Activated CD4-positive, alpha-beta T cell treated with anti-CD3 and anti-CD28 coated beads, Interleukin-2, Interleukin-4, amounts not matched to agents 100 ng/mL and 50 ng/mL, durations not matched to agents 16 hours and 8 hours (primary cell): ENCODE measurements at places on chromosomes 3 and 15.
A peak's percentile ranks its signal among the peaks of the same experiment; 100 is the strongest.

DNA sequence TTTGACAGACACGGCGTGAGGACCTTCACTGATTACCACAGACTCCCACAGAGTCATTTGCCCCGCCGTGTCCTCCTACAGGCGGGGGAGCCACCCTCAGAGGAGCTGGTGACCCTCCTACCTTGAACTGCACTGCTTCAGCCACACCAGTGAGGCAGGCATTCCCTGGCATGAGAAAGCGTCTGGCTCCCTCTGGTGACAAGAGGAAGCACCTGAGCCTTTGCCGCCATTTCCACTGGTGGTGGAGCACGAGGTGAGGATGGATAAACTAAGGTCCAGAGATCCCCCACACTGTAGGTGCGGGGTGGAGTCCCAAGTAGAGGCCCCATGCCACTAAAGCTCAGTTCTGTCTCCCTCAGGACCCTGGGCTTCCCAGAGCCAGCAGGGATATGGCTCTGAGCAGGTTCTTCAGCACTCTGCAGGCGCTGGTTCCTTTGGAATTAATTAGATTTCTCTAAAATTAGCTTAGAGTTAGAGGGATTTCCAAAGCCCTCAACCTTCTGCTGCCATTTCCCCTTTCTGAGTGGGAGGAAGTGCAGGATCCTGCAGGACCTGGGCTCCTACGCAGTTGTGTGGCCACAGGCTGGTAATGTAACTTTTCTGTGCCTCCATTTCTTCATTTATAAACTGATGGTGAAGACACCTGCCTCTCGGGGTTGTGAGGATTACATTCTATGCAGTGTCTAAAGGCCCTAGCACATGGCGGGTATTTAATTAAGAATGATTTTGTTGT, 224.0 kb downstream of the SLCO3A1 start:
- peak; percentile 66 for DNase-seq

DNA sequence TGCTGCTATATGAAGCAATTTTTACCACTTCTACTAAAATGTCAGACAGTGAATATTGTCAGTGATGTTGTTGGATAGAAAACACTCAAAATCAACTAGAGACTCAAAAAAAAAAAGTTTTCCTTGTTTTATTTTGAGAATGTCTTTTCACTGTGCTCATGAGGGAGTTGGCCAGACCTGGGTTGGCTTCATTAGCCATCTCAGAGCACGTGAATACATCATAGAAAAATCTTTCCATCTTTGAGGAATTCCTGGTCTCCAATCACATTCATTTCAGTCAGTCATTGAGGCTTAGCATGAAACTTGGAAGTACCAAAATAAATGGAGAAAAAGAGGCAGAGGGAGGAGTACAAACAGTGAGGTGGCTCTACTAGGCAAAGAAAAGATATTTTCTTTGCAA, 57.6 kb upstream of the CMSS1 start:
- DNase-seq: no peak

DNA sequence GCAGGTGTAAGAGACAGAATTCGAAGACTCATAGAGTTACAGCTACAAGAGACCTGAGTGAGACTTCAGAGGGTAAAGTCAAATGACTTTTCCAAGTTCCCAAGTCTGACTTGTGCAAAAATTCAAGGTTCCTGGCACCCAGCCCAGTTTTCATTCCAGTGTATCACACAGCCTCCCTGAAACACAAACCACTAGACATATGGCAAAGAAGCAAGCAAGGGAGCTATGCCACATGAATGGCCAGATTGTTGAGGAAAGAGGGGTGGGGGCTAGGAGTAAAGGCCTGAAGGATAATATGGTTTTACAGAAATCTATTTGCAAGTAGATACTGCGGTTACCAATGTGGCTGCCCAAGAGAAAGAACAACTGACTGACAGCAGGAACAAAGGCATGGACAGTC, 301.2 kb downstream of the MECOM start:
- DNase-seq: no peak

DNA sequence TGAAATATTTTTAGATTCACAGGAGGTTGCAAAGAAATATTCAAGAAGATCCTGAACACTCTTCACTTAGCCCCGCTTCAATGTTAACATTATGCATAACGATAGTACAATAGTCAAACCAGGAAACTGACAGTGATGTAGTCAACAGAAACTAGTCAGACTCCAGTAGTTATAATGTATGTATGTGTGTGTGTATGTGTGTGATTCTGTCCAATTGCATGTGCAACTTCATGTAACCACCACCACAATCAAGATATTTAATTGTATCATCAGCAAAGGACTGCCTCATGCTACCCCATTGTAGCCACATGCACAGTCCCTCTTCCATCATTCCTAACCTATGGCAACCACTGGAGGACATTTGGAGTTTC, 77.9 kb downstream of the APBA2 start:
- DNase-seq: peak; percentile 41

DNA sequence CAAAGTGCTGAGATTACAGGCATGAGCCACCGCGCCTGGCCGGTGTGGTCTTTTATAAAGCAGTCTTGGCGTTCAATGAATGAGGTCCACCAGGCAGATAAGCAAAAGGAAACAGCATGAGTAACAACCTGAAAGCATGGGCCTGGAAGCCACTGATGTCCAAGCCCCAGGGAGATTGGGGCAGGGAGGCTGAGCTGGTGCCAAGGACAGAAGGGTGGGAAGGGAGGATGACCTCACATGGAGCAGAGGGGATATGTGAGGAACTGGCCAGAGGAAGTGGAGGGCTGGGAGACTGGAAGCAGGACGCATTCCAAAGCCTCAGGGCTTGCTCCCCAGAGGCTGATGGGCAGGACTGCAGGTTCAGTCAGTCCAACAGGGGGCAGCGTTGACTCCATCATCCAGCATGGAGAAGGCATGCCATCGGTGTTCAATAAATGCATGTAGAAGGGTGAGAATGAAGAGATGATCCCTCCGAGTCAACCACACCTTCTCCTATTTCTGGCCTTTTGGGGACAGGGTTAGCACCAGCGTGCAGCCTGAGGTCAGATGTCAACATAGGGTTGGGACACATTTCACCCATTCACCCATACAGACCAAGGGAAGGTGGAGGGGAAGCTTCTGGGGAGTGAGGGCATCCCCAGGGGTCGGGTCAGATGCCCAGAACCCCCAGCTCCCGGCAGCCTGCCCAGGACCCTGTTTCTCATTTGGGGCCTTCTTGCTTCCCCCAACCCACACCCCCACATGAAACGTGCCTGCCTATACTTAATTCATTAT, 14.8 kb downstream of the MYL3 start:
- DNase-seq: peak; percentile 52

- DNase-seq: no peak
Observed at GRCh38 chr3:61414456-61414855, 146.9 kb upstream of the PTPRG start.

- DNase-seq: no peak
Observed at GRCh38 chr3:39148435-39149058, 4.8 kb downstream of the CSRNP1 start.

- DNase-seq: no peak
Observed at GRCh38 chr15:80445300-80446041, 41.3 kb downstream of the ARNT2 start.

- no peak for DNase-seq
Observed at GRCh38 chr3:127458696-127459604, 131.6 kb downstream of the TPRA1 start.

- no peak for DNase-seq
Observed at GRCh38 chr3:22971497-22971896, 231.6 kb upstream of the UBE2E2 start.

- no peak for DNase-seq
Observed at GRCh38 chr3:120393761-120394160, 44.6 kb upstream of the LRRC58 start.

DNA sequence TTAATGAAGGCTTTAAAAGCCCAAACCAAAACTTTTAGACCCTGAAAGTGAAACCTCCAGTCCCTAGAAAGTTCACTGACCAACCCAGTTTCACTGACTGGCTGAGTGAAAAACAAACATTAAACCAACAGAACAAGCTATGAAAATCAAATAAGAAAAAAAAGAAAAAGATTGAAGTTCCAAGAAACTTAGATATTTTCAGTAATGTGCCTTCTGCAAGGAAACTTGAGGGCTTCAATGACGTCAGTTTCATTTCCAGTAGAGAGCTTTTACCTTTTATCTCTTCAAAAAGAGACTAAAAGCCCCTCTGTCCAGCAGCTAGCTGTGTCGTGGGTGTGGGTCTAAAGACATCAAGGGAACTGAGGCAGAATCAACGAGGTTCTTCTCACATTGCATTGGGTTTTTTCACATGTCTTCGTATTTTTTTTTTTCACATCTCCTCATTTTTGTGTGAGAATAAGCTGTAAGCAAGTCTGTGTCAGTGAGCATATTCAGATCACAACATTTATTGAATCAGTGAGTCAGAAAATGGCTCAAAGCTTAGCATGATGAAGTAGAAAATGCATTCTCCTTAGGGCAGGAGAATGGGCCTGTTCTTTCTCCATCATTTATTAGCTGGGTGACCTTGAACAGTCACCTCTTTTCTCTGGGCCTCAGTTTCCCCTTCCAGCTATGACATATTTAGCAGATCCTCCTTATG, 54.8 kb upstream of the BCL6 start:
- DNase-seq: peak; percentile 74

DNA sequence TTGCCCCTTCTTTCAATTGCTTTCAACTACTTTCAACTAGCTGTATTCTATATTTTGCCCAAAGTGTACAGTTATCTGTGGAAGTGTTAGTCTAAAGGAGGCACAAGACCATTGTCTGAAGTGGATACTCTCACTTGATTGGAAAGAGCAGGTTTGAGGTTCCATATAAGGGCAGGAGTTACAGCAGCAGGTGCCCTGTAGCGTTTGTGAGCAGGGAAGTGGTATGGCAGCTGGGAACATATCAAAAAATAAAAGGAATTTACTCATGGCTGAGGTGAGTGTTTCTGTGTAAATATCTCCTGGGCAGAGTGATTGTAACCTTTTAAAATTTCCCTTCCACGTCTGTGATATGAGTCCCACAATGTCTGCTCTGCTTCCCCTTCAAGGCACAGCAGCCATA, 38.5 kb upstream of the DNAJC13 start:
- no peak for DNase-seq

DNA sequence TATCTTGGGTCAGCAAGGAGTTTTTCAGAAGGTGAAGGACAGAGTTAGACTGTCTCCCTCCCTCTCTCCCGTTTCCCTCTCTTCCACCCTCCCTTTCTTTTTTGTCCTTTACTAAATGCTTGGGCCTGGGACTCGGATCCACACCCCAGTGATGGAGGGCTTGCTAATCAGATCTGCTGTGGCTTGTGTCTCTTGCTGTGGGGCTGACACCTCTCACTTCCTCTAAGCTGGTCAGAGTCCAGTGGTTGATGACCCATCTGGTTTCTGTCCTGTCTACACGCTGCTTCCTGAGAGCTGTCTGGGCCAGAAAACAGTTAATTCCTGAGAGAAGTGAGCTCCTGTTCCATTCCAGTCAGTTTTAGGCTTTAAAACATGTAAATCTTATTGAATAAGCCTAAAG, 849 bp downstream of the TRAK1 start:
- DNase-seq: no peak

GRCh38 chr3:50347187-50347813, 1.8 kb upstream of the ZMYND10 start:
- peak; percentile 70 for DNase-seq

GRCh38 chr15:83569341-83569740, 84.6 kb upstream of the ADAMTSL3 start:
- no peak for DNase-seq

- DNase-seq: peak; percentile 23
Observed at GRCh38 chr15:22839046-22839695, 705 bp downstream of the NIPA2 start.

DNA sequence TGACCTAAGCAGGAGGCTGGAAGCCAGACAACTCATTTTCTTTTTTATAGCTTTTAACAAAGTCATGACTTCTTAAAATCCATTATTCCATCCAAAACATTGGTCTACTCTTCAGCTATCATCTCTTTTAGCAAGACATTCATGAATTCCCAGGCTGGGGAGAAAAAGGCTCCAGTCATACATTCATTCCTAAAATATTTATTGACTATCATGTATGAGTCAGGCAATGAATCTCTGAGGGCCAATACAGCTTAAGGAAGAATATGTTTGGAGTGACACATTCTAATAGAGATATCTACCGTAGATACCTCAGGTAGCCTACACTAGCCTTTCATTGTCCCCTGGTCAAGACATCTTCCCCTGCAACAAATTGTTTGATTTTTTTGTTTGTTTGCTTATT, 196.4 kb upstream of the NANOGP8 start:
- no peak for DNase-seq

DNA sequence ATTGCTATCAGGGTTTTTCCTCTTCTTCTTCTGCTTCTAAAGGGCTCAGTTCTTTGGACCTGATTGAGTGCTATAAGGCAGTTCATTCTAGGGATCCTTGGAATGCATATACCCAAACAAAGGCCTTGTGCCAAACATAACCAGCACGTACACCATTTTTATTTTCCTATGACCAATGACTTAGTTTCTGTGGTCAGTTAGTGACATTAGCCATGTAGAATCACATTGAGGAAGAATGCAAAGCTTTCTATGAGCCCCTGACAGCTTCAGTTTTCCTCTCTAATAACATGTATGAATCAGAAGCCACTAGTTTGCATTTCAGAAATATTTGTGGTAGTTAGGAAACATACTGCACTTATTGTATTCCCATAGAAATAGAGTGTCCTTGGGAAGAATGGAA, 240.0 kb downstream of the THRB start:
- DNase-seq: no peak

DNA sequence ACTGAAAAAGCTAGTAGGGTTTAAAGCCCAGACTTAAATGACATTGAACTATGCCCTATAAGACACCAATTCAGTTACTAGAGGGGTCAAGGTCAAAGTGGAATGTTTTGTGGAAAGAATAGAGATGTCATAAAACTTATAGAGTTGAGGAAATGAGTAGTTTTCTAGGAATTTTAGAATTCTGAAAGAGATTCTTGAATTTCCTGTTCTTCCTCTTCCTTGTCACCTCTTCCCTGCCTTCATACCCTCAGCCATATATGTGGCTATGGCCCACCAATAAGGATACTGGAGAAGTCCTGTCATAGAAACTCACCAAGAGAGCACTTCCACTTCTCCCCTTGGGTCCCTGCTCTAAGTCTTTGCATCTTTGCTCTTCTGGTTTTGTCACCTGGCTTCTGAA, 104.9 kb upstream of the TGFBR2 start:
- DNase-seq: no peak

DNA sequence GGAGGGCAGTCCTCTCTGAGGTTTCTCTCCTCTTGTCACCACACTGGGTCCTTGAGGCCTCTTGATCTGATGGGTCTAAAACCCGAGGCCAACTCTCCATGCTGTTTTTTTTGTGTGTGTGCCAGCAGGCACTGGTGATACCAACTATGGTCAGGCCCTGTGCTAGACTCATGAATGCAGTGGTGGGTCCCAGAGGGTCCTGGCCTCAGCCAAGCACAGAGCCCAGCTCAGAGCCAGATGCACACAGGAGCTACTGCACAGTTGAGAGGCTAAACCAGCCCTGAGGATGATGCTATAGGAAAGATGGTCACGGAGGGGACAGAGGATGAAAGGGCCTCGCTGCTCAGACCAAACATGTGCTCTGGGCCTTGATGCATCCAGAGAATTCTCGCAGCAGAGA, 33.5 kb downstream of the RAB6B start:
- DNase-seq: no peak

DNA sequence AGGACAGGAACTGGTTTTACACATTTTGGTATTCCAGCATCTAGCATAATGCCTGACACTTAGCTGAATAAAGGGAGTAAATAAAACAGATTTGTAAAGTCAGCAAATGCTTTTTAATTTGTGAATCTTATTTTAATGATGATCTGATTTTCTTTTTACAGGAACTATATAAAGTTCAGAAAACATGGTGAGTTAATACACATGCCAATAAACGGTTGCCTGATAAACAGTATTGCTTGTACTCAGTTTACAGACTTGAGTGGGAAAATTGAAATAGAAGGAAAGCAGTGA, 1.4 kb downstream of the PSMA4 start:
- DNase-seq: no peak
